ENCODE measurements at places on chromosomes 11 and 22.
A peak's percentile ranks its signal among the peaks of the same experiment; 100 is the strongest.

GRCh38 chr22:47574556-47574955 lies 812.1 kb downstream of the TBC1D22A start:
- H3K36me3 ChIP-seq, result no peaks in the 10 kb centered on the region
- no peak overlapping the region for H3K4me3 ChIP-seq
- H3K27me3 ChIP-seq, result no peaks in the 10 kb centered on the region
- H3K27ac ChIP-seq, result no peak overlapping the region

GRCh38 chr11:125593114-125593820 lies 615 bp downstream of the STT3A start:
- peaks cover 28% of the 10 kb centered on the region for H3K36me3 ChIP-seq
- H3K4me1 ChIP-seq, result peaks cover 13% of the 10 kb centered on the region
- DNase-seq, result no peak
- H3K27me3 ChIP-seq, result no peaks in the 10 kb centered on the region
- H3K4me3 ChIP-seq, result peak overlapping the region; percentile 75

- no peak for DNase-seq
- no peaks in the 10 kb centered on the region for H3K36me3 ChIP-seq
- H3K27me3 ChIP-seq, result no peaks in the 10 kb centered on the region
- H3K27ac ChIP-seq, result no peak overlapping the region
- no peak overlapping the region for H3K4me3 ChIP-seq
Observed at GRCh38 chr11:107669893-107670601, 41.8 kb downstream of the SLN start.

- H3K27me3 ChIP-seq, result no peaks in the 10 kb centered on the region
- H3K4me3 ChIP-seq, result no peak overlapping the region
- no peaks in the 10 kb centered on the region for H3K36me3 ChIP-seq
Observed at GRCh38 chr11:86717817-86718501, 45.5 kb upstream of the ME3 start.
